ENCODE measurements at places on chromosomes 5 and 9.

GRCh38 chr9:38208206-38208901 is 139.3 kb upstream of the SHB start:
- no peak for DNase-seq

GRCh38 chr9:112361601-112362000 is 18.3 kb upstream of the HSDL2 start:
- DNase-seq, result no peak

GRCh38 chr5:55538661-55539060 is 3.9 kb upstream of the PLPP1 start:
- DNase-seq, result no peak

DNA sequence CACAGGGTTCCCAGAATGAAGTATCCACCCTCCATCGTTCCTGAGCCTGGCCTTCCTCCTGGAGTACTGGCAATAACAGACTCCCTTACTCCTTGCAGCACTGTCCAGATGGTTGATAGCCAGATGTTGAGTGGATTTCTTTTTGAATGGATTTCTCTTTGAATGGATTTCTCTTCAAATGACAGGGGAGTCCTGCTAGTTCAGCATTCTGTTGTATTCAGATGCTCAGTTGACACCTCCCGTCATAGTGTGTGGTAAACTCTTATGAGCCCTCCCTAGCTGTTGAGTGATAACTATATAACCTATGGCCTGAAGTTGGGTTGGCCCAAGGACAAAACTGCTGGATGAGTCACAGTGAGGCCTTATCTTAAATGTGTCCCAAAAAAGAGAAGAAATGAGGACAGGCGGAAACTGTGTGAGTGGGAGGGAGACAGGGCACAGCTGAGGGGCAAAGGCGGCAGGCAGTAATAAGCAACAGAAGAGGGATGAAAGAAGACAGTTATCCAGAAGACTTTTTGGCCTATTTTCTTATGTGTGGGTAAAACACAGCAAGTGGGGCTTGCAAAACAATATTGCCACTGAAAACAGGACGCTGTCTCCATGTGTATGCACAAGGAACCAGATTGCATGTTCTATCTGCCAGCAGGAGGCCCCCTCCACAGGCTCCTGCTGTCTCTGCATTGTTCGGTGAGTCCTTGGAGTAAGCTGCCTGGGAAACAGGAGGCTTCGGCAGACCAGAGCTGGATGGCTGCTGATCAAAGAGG is 209.5 kb upstream of the S1PR3 start:
- DNase-seq, result no peak

- no peak for DNase-seq
Observed at GRCh38 chr5:112189391-112189790, 229.7 kb downstream of the EPB41L4A start.

GRCh38 chr5:135212361-135213026 is 178.5 kb upstream of the PITX1 start:
- no peak for DNase-seq

All from GM12892 (cell line).